ENCODE measurements at places on chromosomes 5 and 9.

DNA sequence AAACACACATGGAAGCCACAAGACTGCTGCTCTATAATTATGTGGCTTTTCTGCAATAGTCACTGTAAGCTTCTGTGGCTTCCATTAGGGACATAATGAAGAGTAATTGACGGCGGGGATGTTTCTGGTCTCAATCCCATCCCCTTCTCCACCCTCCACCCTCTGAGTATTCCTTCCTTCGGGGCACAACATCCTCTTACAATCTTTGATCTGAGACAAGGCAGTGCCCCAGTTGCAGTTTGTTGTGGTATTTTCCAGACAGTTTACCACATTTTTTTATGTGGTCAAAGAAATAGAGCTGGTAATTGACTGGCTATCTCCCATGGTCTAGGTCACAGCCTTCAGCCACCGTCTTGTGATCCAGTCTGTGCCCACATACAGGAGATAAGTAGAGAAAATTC is 277.7 kb downstream of the NR2F1-AS1 start:
- DNase-seq = no peak

DNA sequence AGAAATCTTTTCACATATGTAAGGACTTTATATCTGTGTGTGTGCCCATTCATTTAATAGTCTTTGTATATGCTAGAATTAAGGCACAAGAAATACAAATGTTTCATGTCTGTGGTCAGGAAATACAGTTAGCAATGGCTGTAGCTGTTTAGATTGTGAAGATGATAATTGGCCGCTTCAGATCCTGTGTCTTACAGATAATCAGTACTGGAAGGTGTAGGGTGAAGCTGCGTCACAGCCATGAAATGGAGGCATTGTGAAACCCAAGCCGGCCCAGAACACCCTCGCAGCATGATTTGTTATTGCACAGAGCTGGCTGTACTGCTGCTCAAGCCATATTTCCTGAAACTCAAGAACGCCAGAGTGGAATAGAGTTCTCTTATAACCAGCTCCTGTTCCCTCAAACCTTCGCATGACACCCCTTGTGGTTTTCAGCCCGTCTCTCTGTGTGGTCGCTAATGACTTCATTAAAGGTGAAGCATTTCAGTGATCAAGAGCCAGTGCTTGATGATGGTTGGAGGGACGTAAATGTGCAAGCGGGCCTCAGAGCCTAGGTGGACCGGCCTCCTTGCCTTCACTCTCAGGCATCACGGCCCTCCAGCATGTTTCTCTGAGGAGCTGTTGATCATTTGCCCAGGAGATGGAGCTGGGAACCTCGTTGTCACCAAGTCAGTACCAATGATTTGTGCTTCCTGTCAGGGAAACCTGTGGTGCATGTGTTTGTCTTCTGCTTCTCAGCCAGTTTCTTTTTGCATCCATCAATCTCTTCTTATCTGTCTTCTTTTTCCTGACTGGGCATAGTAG is 80.1 kb downstream of the F2RL2 start:
- no peak for DNase-seq

DNA sequence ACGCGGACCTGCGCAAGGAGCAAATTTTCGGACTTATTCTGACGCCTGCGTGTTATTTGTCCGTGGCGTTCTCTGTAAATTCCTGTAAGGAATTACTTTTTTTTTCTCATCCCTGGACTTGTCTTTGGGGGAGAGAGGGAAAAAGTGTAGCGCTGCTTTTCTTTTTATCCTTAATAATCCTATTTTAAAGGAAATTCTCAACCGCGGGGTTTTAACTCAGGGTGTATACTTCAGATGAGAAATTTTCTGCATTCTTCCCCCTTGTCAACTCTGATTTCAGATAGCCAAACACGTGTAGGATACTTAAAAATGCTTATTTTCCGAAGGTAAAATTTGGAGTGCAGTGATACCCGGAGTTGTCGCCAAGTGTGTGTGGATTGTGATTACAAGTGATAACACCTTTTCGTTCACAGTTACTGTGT is 853 bp downstream of the DCP2 start:
- DNase-seq = no peak

DNA sequence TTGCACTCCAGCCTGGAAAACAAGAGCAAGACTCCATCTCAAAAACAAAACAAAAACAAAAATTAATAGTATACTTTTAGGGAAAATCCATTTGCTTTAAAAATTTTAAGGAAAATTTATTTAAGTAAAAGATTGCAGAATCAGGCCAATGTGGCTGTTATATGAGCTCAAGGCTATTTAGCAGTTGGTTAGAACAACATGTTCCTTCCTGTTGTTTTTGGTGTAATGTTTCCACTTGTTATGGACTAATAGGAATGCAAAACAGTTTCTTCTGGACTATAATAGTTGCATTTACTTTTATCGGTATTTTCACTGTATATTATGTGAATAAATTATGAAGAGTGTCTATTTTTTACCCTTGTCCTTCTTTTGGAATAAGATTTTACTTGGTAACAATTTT is 3.0 kb upstream of the CDC42SE2 start:
- no peak for DNase-seq

- DNase-seq = no peak
These were observed 124.3 kb upstream of the ANKRD55 start for GRCh38 chr5:56357426-56357825.
